ENCODE measurements at places on chromosomes 7 and 10.

GRCh38 chr10:101972761-101973160, 83.2 kb downstream of the ARMH3 start:
- DNase-seq: no peak

- no peak for DNase-seq
Observed at GRCh38 chr7:117791877-117792780, 81.1 kb downstream of the CTTNBP2 start.

- no peak for DNase-seq
Observed at GRCh38 chr10:125375210-125375609, 214.8 kb upstream of the CTBP2 start.

DNA sequence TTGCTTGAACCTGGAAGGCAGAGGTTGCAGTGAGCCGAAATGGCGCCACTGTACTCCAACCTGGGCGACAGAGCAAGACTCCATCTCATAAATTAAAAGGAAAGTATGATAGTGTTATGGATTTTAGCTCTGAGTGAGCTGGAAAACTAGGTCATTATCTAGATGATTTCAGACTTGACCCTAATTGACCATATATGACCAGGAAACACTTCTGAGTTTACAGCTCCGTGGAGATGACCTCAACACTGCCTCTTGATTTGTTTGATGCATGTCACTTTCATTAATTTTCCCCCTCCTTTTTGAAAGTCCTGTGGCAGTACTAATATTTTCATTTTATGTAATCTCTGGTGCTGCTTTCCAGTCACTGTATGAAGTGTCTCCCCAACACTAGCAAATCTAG, 7.8 kb upstream of the SEC61A2 start:
- no peak for DNase-seq

- no peak for DNase-seq
Observed at GRCh38 chr7:36594445-36594844, 129.8 kb downstream of the AOAH start.

DNA sequence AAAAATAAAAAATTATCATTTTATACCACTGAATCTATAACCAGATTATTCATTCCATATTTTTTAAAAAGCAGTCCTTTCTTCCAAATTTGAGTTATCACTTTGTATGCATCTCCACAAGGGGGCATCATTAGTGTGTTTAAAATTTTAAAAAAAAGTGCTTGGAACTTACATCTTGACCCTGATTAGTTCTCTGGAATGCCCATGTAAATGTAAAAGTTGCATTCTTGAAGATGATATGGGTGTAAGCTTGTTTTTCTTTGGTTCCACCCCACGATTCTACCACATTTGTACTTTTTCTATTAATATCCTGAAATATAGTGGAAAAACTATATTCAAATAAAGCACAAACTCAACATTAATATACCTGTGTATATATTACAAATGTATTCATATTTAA, 144.9 kb downstream of the ELAPOR2 start:
- DNase-seq: no peak

GRCh38 chr7:158139499-158139898, 448.1 kb downstream of the PTPRN2 start:
- DNase-seq: no peak

- DNase-seq: no peak
Observed at GRCh38 chr10:52488606-52489485, 174.8 kb downstream of the DKK1 start.

DNA sequence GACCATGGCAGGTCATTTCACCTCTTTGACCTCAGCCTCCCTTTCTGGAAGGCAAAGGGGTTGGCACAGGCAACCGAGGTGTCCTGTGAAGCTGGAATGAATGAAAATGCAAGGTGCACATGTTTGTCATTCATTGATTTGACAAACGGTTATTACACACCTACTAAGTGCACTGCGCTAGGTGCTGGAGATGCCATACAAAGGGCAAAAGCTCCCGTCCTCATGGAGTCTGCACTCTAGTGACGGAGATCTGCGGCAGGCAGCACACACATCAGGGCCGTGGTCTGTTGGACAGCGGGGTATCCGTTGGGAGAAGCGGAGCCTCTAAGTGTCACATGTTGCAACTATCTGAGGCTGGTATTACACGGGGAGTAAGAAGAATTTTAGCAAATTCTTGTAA, 44.2 kb downstream of the PRF1 start:
- DNase-seq: no peak

DNA sequence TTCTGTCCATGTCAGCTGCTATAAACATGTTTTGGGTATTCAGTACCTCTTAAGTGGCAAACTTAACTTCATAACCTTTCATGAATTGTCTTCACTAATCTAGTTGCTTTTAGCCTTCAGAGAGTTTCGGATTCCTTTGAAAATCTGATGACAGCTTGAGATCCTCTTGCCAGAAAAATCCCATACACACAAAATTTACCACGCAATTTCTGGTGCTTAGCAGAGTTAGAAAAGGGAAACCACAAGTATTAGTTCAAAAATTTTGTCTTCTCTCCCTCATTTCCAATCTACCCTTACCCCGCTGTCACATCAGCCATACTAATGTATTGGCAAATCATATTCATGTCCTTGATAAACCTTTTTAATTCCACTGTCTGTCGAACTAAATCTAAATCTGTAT, 72.7 kb upstream of the TMEM106B start:
- DNase-seq: no peak

- DNase-seq: no peak
Observed at GRCh38 chr10:32621969-32622368, 176.0 kb downstream of the CCDC7 start.

GRCh38 chr10:73655257-73655989, 406 bp downstream of the SYNPO2L start:
- no peak for DNase-seq

Measured in GOT3 (cell line).